ENCODE measurements at places on chromosomes 5 and 9. TPM values are rescaled to one million over a fixed set of nuclear protein-coding genes. Genes with fewer than 3 reads are reported as not detected.

Gene TRPM6
- total RNA-seq = 0.05 TPM

- no peak for DNase-seq
Measured at GRCh38 chr5:112264666-112265065, 154.4 kb downstream of the EPB41L4A start.

DNA sequence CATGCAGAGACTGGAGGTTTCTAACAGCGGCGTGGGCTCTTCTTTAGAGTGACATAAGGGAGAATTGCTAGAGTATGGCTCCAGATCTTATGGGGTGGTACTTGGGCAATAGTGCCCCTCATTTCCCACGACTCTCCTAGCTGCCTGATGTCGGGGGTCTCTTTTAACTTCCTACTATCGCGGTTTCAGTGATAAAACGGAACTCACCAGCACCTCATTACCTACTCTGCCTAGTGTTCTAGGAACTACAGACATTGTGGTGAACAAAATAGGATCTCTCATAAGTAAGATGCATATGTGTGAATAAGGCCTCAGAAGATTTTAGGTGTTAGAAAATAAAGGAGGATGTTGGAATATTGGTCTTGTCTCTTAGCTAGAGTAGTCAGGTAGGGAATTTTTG lies 1.1 kb downstream of the ICE1 start:
- DNase-seq = no peak

DNA sequence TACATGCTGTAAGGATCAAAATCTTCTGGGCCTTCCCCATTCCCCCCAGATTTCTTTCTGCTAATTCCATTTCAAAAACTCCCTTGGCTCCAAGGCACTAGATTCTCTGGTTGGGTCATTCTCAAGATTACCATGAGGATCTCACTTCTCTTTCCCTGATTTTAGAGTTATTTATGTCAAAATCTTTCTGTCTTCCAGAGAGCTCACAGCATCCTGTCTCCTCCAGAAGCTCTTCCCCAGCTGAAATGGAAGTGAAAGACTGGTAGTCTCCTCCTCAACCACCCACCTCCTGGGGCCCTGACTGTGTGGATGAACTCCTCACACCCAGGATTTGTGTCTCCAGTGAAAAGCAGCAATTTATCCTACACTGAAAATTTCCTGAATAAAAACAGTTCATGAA lies 11.9 kb upstream of the ZNF366 start:
- no peak for DNase-seq

Gene PDGFRB
- total RNA-seq = 1.8 TPM

Gene CD274
- total RNA-seq = 0.21 TPM

Data from Panc1 (cell line).